Naive thymus-derived CD4-positive, alpha-beta T cell (primary cell): ENCODE measurements at places on chromosomes 6 and 20.

DNA sequence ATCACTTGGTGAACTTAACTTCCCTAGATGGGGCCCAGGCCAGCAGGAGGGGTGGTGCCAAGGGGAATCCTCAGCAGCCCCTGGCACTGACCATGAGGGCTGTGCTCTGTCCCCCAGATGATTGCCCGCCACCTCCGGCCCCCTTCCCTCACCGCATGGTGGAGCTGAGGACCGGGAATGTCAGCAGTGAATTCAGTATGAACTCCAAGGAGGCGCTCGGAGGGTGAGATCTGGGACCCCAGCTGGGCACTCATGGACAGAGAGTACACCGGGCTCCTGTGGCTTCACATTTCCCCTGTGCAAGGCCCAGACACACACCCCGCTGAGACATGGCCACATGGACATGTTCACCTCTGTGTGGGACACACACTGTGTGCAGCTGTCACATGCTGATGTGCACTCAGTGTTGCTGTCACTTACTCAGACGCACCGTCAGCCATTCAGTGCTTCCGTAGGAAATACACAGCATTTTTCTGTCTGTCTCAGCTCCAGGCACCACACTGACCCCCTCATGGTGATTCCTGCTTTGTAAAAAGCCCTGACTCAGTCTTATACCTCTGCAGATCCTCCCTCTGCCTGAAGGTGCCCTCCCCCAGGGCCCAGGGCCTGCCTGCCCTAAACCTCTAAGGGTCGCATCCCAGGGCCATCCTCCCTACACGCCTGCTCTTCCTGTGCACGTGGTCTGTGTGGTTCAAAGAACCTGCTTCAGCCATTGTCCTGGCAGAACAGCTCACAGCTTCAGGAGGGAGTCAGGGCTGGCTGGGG, 4.4 kb downstream of the MYLK2 start:
- no peak for DNase-seq

DNA sequence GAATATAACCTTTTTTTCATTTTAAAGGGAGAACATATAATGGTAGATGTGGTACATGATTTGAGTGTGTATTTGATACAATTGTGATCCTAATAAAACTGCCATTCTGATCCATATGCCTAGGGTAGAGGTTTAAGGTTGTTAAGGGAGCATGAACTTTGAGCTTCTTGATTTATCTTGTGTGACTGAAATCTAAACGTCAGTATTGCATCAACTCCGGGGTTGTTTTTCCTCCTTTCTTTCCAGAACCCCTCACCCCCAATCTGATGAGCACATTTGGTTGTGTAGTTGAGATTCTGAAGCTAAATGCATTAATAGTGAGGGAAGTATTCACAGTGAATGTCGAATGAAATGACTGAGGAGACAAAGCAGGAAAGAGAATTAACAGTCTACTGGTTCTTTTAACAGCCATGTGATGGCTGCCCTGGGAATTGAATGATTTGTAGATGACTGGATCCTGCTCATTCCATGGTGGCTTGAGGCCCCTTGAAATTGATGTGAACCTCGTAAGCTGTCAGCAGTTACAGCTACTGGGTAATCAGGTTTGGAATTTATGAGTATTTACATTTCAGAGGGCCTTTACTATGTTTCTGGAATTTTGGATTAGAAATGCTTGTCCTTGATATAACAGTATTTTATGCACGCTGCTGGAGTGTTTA, 44.8 kb downstream of the FARS2 start:
- no peak for DNase-seq

DNA sequence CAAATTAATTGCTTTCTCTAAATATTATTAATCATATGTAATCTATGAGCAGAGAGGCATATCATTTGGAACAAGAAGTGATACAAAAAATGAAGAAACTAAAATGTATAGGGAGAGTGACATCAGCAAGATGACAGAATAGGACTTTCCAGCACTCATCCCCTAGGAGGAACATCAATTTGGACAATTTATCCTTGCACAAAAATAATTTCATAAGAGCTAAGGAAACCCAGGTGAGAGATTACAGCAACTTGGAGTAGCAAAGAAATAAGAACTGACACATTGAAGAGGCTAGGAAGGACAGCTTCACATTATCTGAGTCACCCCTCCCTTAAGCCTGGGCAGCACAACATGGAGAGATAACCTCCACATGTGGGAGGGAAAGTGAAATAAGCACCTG, 347.5 kb downstream of the MAFB start:
- no peak for DNase-seq

DNA sequence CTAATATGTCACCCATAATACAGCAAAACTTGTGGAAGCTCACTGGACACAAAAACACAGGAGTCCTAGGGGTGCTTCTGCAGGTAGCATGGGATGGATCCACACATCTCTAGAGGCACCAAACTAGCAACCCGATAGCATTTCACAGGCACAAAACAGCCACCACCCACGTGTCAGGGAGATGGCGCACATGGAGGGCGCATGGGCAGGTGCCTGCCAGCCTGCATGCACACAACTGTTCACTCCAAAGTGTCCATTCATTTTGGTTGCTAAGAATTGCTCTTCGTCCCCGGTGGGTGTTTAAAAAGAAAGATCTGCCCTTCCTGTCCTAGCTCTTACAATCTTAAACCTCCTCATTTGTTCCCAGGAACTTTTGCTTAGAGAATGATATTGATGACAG, 171.3 kb downstream of the SYNDIG1 start:
- no peak for DNase-seq

GRCh38 chr20:22373164-22373895, 211.0 kb downstream of the FOXA2 start:
- no peak for DNase-seq

DNA sequence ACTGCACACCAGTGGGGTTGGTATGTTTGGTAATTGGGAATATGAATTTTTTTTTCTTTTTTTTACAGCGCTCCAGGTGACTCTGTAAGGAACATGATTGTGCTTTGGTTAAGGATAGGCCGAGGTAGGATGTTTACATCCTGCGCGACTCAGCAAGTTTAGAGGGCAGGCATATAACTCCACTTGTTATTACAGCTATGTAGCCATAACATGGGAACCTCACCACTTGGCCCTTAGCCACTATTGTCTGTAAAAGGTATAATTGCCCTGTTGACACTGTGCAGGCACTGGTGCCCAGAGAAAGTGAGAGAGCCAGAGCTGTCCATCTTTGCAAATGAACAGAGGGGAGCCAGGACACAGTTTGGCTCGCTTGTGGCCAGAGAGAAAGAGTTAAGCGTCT, 172.9 kb downstream of the MCHR2 start:
- no peak for DNase-seq

- DNase-seq = no peak
These were observed 115.9 kb upstream of the BEND6 start for GRCh38 chr6:56838965-56839364.

DNA sequence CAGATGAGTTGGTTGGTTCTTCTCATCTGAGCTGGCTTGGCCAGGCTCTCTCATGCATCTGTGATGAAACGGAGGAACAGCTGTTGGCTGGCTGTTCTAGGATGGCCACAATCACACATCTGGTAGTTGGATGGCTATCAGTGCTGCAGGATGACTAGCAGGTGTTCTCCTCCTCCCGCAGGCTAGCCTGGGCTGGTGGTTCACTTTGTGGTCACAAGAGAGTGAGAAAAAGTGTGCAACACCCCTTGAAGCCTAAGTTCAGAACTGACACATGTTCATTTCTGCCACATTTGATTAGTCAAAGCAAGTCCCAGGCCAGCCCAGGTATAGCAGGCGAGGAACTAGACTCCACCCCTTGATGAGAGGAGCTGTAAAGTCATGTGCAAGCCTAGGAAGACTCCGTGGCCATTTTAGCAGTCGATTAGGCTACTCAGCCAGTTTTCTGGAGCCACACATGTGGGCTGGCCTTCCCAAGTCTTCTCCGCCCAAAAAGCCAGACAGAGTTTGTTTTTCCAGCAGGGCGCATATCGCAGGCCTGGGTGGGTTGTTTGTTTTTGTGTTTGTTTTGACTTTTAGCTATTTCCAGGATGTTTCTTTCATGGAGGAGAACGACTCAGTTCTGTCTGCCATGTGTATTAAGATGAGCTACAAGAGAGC, 120.8 kb downstream of the ISM1 start:
- no peak for DNase-seq

GRCh38 chr20:57804470-57805250, 94.8 kb upstream of the PMEPA1 start:
- no peak for DNase-seq

DNA sequence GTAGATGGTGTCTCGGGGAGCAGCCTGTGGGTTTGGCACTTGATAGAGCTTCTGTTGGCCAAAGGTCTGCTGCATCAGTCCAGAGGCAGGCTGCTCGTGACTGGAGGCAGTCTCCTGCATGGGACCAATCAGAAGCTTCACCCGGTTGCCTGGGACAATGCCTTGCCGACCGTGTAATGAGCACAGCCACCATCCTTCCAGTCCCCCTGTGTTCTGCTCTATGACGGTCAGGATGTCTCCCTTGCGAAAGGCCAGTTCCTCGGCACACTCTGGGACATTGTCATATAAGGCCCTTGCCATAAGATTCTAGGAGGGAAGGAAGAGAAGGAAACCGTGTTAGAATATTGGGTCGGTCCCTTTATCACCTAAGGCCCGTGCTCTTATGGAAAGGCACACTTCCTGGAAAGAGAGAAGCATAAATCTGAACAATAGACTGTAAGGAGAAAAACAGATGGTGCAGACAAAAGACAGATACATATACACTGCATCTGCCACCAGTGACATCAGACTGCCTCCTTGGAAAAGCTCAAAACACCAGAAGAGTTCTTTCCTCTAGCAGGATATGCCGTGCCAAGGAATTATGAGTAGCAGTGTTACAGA, 18.9 kb downstream of the NEDD9 start:
- no peak for DNase-seq

GRCh38 chr6:127177923-127178231, 59.4 kb downstream of the RSPO3 start:
- no peak for DNase-seq

DNA sequence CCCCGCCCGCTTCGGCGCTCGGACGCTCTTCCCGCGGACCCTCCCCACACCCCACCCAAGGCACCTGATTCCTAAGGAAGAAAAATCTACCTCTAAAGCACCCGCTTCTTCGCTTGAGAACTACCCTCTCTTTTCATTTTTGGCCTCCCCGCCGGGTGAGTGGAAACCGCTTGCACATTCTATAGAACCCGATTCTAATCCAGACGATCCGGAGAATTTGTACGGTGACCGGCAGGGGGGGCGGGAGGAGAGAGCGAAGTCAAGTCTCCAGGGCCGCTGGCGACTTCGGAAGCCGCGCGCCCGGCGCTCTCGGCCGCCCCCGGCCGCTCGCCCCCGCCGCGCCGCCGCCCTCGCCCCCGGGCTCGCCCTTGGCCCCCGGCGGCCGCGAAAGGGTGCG, at the start of gene RBM24:
Gene RBM24, plus strand, starts transcription at position 262 of the 397 bp plus-strand sequence. CDS start 221 bp downstream, outside the sequence.
- peak; percentile 7 for DNase-seq

DNA sequence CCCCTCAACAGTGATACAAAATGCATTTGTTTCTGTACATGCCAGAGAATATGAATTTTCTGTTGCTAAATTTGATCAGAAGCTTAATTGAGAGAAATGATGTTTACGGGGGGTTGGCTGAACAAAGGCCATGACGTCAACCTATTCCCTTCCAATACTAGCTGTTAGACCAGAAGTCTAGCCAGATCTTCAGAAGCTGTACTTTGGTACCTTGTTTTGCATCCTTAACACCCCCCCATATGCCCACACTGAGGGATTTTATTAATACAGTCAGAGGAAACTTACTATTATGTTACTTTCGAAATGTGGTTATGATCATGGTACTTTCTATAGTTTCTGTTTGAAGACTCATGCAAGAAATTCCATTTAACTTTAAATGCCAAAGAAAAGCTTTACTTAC, 3.1 kb downstream of the NCOA7 start:
- DNase-seq = no peak

DNA sequence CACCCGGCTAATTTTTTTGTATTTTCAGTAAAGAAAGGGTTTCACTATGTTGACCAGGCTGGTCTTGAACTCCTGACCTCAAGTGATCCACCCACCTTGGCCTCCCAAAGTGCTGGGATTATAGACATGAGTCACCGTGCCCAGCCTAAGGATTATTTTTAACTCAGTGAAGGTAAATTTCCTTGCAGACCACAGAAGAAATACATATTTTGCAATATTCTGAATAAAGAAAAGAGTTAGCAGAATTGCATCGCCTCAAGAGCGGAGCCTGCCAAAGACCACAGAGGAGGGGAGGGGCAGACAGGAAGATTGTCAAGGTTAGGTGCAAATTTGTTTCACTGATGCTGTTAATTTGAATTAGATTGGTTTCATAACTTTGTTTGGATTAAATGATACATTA, 47.4 kb downstream of the SOD2 start:
- no peak for DNase-seq

DNA sequence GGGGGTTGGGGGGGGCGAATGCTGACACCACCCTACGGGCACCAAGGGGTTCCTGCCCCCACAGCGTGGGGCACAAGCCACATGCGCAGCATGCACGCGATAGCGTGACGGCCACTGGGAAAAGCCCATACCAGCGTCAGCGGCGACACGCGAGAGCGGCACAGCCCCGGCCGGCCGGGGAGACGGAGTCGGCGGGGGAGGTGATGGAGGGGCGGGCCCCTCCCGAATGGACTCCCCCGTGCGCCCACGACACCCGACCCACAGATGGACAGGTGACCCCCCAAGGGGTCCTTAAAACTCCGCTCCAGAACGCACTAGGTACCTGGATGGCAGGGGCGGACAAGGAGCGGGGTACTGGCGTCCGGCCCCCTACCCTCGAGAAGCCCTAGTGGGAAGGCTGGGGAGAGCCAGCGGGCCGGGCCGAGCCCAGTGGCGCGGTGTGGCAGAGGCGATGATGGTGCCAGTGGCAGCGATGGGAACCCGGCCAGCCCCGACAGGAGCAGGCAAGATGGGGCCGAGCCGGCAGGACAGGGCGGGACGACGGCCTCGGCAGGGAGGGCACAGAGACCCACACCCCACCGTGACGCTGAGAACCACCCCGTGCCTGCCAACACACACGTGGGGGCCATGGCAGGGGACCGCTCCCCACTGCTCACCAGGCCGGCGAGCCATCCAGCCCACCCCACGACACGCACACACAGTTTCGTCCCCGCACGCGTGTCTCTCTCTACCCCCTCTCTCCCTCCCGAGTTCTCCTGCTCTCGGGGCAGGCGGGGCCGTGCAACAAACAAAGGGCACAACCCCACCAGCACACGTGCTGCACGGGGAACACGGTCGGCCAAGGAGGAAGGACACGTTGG, 1959.8 kb upstream of the DEFB115 start:
- DNase-seq = no peak
